ENCODE measurements at places on chromosomes 7 and 10. TPM values are rescaled to one million over a fixed set of nuclear protein-coding genes. Genes with fewer than 3 reads are reported as not detected.

TRIM73 gene
- polyA plus RNA-seq: 6.1 TPM

RAPGEF5 gene
- 36.8 TPM for polyA plus RNA-seq

TAS2R3 gene
- 1.0 TPM for polyA plus RNA-seq

DNTT gene
- 0.35 TPM for polyA plus RNA-seq

MYPN gene
- not detected for polyA plus RNA-seq

FANK1 gene
- 10.2 TPM for polyA plus RNA-seq

MGAM2 gene
- 0.68 TPM for polyA plus RNA-seq

SPDYE8 gene
- 1.0 TPM for polyA plus RNA-seq

ZNF32 gene
- polyA plus RNA-seq: 63.4 TPM

LIPJ gene
- 0.31 TPM for polyA plus RNA-seq

EPO gene
- 0.12 TPM for polyA plus RNA-seq

ABCB1 gene
- 20.6 TPM for polyA plus RNA-seq

PMPCB gene
- polyA plus RNA-seq: 118 TPM
